Stimulated activated CD8-positive, alpha-beta memory T cell treated with anti-CD3 and anti-CD28 coated beads, Interleukin-7, amount 100 ng/mL, for 4 hours (primary cell): ENCODE measurements at places on chromosomes 16 and 17.

DNA sequence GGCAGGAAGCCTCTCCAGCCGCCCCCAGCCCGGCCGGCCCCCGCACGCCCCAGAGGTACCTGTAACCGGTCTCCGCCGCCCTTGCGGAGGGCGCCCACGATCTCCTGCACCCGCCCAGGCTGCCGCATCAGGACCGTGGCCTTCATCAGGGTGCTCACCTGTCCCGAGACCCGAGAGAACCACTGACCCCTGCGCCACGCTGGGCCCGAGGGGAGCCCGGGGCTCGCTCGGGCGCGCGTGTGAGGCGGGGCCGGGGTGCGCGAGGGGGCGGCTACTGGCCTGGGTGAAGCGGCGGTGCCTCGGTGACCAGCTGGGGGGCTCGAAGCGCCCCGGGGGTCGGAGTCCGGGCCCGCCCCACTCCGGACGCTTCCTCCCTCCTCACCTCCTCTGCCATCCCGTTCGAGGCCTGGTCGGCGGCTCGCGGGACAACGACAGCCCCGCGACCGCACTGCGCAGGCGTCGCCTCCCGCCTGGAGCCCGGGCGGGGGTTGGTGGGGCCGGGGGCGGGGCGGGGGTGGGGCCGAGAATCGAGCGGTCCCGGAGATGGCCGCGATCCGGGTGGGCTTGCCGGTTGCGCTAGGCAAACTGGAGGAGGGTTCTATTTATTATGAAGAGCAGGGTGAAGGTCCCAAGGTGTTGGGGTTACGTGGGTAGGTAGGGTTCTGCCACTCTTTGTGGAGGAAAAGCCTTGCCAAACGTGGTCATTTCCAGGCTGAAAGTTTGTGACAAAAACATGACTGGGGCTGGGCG, at the start of gene NT5C3B:
NT5C3B (minus strand) TSS at position 433 of the 750 bp plus-strand sequence; CDS start at position 394, 39 bp downstream.
- no peak for DNase-seq

GRCh38 chr17:50708050-50709000, 611 bp upstream of the ANKRD40 start:
- no peak for DNase-seq

- no peak for DNase-seq
Observed at GRCh38 chr16:83533193-83533592, 274.6 kb upstream of the HSBP1 start.

GRCh38 chr16:75798714-75799113, 72.4 kb upstream of the CPHXL start:
- no peak for DNase-seq

GRCh38 chr17:17417718-17418181, 59.0 kb upstream of the MED9 start:
- DNase-seq, result no peak

DNA sequence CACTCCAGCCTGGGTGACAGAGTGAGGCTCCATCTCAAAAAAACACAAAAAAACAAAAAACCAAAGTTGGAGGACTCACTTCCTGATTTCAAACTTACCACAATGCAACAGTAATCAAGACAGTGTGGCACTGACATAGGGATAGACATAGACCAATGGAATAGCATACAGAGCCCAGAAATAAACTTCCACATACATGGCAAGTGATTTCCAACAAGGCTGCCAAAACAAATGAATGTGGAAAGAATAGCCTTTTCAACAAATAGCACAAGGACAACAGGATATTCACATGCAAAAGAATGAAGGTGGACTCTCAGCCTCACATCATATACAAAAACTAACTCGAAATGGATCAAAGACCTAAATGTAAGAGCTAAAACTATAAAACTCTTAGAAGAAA, 36.8 kb upstream of the RASD1 start:
- no peak for DNase-seq

DNA sequence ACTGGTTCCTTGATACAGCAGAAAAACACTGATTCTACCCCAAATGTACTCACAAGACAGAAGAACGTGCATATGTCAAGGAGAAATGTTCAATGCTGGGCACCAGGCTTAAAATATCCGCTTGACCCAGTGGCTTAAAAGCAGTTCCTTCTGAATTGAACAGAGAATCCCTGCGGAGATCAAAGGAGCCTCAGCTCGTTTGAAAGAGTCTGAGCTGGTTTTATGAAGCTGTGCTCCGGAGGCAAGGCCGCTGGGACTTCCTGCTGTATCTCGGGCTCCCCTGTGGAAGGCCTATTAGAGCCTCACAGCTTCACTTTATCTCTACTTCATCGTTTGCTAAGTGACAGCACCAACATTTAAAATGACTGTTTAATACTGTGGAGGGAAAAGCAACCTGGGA, 2.2 kb downstream of the LMF1 start:
- DNase-seq, result no peak

DNA sequence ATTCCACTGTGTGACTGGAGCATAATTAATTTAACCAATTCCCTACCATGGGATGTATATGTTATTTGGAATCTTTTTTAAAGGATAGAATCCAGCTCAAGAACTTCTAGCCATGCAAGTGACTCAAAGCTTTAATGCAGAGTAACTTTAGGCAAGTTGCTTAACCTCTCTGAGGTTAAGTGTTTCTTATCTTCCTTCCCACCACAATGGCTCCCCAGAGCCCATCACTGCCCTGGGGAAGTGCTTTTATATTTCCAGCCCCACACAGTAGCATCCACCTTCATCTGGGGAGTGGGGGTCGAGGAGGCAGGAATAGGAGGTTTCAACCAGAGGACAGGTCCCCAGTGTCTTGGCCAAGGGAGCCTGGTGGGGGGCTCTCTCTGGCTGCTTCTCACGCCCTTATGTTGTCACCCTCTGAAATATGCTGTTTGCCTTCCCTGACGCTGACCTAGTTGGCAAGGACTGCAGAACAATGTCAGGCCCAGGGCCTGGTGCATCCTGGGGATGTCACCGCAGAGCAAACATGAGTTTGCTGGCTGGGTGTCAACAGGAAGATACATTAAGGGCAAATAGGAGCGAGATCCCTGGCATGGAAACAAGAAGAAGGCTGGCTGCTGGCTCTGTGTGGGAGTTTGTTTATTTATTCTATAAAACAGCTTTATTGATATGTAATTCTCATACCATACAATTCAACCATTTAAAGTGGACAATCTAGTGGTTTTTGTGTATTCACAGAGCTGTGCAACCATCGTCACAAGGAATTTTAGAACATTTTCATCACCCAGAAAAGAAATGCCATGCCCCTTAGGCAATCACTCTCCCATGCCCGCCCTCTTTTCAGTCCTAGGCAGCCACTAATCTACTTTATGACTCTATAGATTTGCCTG, 46.6 kb upstream of the WSB1 start:
- no peak for DNase-seq
